ENCODE measurements at places on chromosomes 5 and 9.

- DNase-seq, result no peak
Observed at GRCh38 chr9:113343732-113344231, 3.7 kb upstream of the WDR31 start.

DNA sequence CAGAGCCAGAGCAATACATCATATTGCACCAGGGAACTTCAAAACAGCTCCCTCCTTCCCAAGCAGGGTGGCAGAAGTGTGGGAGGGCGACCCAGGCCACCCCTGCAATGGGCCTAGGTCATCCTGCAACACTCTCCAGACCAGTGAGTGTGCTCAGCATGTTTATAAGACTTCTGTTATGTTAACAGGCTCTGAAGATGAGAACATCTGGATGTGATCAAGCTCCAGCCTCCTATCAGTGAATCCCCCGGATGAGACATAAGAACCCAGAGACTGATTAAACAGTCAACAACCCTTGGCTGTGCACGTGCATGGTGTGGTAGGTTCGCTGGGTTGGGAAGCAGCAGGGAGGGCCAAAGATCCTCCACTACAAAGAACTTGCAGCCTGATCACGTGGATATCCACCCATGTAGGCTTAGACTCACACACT, 63.3 kb downstream of the ABCA1 start:
- DNase-seq, result no peak

- DNase-seq, result no peak
Observed at GRCh38 chr5:157100140-157100679, 8.6 kb downstream of the HAVCR2 start.

DNA sequence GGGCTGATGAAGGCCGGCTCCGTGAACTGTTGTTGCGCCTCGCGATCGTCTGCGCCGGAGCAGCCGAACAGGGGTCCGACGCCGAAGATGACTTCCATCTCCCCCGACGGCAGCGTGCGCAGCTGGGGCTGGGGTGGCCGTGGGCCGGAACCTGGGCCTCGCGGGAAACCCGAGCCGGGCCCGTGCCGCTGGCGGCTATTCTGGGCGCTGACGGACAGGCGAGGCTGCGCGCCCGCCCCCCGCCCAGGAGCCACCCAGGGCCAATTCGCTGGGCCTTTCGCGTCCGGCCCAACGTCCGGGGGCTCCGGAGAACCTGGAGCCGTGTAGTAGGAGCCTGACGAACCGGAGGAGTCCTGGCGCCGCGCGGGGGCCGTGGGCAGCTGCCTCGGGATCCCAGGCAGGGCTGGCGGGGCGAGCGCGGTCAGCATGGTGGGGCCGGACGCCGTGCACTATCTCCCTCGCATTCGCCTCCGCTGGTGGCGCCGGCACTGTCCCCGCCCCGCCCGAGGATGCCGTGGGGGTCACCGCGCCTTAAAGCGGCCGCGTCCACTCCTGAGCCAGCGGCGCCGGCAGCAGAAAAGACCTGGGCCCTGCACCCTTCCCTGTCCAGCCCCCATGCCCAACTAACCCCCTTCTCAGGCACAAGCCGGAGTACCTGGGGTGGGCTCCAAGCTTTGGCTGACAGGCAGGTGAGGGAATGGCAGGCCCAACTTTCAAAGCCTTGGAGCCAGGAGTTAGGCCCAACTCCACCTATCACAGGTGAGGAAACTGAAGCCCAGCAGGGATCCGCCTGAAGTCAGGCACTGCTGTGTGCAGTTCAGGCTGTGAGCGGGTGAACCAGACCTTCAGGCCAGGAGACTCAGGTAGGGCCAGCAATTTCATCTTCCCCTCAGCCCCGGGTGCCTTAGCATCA, at the start of gene PROB1:
Gene PROB1 (minus strand): TSS at position 451 of the 913 bp plus-strand sequence. CDS start 23 bp downstream, at position 428.
- no peak for DNase-seq

GRCh38 chr5:72841756-72842535, 25.5 kb downstream of the TNPO1 start:
- DNase-seq, result no peak

DNA sequence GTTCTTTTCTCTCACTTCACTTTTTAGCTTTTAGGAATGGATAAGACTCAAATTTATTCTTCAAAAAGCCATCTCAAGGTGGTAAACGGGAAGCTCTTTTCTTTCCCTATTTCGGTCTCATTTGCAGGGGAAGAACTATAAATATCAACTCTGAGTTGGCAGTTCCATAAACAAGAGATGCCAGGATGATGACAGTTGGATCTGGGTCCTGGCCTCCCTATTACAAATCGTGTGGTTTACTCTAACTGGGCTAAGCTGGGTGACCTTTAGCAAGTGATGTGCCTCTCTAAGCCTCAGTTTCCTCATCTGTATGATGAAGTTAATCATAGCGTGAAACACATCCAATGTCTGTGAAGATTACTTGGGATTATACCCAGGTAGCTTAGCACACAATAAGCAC, 44.2 kb downstream of the TLE4 start:
- DNase-seq, result no peak

DNA sequence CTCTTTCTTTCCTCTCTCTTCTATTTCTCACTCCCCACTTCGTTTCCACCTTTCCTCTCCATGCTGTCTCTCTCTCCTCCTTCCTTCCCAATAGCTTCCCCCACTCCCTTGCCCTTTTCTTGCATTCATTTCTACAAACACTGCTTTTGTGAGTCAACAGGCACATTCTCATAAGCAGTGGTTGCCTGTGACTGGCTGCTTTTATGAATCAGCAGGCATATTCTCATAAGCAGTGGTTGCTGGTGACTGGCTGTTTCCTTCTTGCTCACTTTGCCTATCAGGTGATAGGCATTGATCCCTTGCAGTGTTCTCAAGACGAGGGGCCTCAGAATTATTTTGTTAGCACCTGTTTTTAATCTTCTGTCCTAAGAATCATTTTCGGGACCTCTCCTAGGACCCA, 116.1 kb upstream of the ACTBL2 start:
- DNase-seq, result no peak

- no peak for DNase-seq
Observed at GRCh38 chr5:52043137-52043536, 659.9 kb downstream of the ISL1 start.

- peak; percentile 84 for DNase-seq
Observed at GRCh38 chr5:181260720-181261319, at the start of gene TRIM52. Gene TRIM52 (minus strand): TSS chr5:181261143. CDS start chr5:181260813, 330 bp downstream.

- DNase-seq, result no peak
Observed at GRCh38 chr5:31193591-31194467, at the start of gene CDH6. Gene CDH6 (plus strand): TSS chr5:31193686. CDS start chr5:31267474, 73,788 bp downstream.

DNA sequence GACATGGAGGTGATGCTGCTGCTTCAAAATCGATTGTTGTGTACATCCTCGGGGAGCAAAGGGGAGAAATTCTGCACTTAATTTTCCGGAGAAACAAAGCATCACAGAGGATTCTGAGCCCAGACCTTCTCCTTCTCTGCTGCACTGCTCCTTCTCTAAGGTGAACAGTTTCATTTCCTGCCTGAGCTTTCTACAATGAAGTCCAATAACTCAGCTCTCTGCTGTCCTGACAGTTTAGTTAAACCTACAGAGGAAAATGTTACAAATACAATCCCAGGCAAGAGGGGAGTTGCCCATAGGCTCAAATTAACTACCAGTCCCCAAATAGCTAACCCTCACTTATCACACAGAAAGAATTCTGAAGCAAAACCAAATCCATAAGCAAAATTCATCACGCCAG, 206.3 kb downstream of the EFNA5 start:
- DNase-seq, result no peak

DNA sequence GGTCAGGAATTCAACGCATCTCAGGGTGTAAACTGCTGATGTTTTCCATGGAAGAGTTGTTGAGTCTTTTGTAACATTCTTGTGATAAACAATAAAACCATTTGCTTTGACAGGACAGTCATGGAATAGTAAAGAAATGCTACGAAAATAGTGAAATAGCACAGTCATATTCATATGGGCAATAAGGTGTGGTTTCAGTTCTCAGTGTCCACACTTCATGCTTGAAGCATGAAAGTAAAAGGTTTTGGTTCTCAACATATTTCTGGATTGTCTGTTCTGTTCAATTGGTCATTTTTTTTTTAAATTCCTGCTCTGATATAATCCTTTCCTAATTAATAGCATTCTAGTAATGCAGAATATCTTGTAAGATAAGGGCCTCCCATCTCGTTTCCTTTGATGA, 467.6 kb upstream of the ZNF608 start:
- DNase-seq, result no peak

DNA sequence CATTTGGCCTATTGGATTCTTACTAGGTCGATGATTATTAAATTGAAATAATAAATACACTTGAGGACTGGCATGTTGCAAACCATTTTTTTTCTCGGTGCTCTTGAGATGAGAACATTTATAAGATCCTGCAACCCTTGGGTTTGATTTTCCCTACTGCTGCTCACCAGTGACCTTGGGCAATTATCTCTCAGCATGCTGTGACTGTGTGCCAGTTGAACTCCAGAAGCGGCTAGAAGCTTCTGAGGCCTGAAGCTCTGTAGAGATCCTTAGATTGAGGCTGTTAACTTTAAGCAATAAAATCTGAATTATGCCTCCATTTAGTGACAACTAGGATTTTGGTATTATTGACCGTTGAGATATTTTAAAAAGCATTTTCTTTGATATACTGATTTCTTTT, 489.8 kb downstream of the MAT2B start:
- DNase-seq, result no peak

- no peak for DNase-seq
Observed at GRCh38 chr9:71096421-71097108, 24.9 kb downstream of the TRPM3 start.

DNA sequence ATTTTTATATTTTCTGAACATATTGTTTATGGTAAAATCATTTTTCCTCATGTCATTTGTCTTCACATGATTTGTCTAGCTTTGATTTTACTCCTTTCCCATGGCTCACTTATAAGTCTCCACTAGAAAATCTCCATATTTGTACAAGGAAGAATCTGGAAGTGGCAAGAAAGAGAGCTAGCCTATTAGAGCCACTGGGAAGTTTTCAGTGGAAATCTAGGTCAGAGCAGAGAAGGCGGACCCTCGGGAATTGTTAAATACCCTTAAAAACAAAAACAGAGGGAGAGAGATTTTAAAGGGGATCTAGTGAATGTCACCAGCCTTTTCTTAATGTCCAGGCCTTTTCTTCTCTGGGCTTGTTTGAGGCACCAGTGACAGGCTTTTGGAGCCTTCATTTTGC, 56.6 kb downstream of the GRAMD2B start:
- no peak for DNase-seq

DNA sequence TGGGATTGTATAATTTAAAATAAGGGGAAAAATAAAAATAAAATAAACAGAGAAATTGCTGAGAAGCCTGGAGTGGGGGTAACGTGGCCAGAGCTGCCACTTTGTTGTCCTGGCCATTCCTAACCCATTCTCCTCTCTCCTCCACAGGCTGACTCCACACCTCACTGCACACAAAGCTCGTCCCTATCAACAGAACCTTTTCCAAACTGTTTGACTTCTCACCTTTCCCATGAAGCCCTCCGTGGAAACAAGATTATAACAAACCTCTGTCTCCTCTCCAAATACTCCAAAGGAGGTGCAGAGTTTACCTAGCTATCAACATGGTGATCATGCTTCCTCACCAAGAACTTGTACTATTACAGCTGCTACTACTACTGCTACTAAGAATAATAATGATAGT, 151.1 kb downstream of the GLIS3 start:
- DNase-seq, result no peak

DNA sequence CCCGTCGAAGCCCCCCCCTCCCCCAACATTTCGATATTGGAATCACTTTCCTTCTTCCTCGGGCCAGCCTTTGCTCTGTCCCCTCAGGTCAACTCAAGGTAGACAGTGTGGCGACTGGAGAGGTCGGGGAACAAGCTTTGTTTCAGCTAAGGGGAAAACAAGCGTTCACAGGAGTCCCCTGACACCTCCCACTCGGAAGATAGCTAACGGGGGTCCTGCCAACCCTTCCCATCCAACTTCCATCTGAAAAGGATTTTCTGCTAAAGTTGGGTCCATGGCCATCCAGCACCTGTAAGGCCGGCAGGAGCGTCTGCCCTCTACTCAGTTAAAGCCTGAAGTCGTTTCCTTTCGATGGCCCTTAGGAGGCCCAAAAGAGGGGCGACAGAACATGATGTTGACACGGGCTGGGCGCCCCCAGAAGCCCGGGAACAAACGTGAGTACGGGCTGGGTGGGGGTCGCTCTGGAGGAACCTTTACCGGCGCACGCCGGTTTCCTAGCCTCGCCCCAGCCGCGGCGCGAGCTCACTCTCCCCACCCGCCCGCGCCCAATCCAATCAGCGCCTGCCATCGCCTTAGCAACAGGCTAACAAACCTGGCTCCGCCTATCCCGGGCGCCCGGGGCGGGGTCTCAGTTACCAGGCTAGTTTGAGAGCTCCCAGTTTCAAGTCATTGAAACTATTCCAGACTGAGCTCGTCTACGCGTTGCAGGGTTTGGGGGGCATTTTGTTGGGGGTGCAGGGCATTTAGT, 2.5 kb downstream of the ARRDC3 start:
- peak; percentile 96 for DNase-seq

GRCh38 chr9:125760537-125760936, 13.4 kb downstream of the PBX3 start:
- no peak for DNase-seq

DNA sequence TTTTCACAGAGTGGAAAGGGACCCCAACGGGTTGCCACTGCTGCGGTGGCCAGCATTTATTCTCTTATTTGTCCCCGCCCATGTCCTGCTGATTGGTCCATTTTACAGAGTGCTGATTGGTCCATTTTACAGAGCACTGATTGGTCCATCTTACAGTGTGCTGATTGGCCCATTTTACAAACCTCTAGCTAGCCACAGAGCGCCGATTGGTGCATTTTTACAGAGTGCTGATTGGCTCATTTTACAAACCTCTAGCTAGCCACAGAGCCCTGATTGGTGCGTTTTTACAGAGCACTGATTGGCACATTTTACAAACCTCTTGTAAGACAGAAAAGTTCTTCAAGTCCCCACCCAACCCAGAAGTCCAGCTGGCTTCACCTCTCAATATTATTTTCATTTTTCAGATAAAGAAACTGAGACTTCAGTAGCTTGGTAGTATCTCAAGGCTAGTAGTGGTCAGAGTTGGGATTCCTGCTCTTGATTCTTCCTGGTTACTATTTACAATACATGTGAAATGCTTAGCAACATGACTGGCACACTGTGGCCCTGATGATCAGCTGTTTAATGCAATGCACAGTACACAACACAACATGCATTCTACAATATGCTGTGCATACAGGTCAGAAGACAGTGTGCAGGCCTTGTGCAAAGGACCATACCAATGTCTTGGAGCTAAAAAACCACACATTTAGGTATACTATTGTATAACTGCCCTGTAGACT, 63.6 kb upstream of the BOD1 start:
- no peak for DNase-seq

DNA sequence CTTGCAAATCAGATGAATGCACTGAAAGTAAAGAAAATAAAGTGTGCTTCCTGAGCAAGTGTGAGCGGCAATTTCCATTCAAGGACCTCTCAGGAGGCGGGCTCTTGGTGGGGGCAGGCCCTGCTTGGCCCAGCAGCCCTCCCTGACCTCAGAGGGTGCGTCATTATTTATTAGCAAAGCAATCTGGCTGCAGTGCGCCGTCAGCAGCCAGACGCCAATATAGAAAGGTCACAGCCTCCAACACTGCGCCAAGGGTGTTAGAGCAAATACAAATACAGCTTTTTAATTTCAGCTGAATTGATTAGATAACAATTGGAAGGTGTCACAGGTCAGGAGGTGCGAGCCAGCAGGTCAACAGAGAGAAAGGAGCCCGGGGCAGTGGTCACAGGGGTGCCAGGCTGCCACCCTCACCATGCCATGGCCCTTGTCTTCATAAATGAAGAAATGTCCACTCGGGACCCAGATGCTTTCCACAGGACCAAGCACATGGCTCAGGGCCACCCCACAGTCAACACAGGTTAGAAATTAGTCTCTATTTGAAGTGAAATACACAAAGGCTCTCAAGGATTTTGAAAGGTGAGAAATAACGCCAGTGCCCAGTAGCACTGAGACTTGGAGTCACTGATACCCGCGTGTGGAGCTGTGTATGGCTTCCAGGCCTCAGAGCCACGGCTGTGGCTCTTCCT, 309.8 kb downstream of the IRX2 start:
- DNase-seq, result no peak
